Activated gamma-delta T cell treated with anti-CD3 and anti-CD28 coated beads, Interleukin-2, amount 50 U/mL, for 16 hours (primary cell): ENCODE measurements at places on chromosomes 4 and X.

DNA sequence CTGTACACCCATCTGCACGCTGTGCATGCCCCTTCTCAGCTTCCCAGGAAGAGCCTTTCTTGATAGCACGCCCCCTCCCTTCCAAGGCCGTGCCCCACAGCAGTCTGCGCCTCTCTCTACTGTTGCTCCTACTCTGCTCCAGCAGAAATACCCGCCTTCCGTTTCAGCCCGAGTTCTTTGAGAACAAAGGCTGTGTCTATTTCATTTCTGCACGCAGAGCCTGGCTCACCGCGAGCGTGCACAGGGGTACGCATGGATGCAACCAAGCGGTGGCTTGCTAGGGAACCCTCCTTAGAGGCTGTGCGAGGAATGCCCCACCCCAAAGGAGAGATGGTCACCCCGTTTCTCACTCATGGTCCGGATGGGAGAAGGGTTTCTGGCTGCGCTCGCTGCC lies 485 bp downstream of the AADAT start:
- no peak for DNase-seq

GRCh38 chr4:8848507-8849265 lies 23.0 kb downstream of the HMX1 start:
- DNase-seq, result no peak

DNA sequence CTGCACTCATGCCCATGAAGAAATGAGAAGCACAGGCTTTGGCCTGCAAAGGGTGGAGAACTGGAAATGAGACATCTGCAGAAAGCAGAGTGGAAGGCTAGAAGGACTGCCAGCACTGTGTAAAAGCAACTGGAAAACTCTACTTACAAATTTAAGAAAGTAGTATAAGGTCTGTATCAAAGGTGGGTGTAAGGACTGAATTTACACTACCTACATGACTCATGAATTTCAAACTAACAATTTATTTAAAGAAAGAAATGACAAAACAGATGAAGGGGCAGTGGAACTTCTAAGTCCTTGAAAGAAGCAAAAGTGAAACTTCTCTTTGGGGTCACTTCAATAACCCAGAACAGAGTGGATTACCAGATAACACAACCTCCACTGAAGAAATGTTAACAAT lies 71.2 kb downstream of the SLC10A7 start:
- DNase-seq, result no peak

- no peak for DNase-seq
These were observed 23.4 kb upstream of the ACSL1 start for GRCh38 chr4:184849185-184849584.

- DNase-seq, result no peak
These were observed 184.6 kb downstream of the UGT8 start for GRCh38 chr4:114783215-114783595.

DNA sequence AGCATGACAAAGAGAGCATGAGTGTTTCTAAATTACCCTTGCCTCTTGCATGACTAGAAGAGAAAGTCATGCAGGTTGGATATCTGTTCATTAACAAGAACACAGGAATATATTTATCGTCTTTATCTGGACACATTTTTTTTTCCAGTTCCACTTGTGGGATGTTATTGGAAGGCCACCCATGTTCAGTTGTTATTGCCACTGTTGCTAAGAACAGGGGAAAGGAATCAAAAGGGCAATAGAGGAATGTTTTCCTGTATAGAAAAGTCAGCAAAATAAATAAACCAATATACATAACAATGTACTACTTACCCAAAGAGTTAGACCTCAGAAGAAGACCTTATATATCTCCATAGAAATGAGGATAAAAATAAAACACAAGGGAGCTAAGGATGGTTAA lies 270.1 kb downstream of the QDPR start:
- DNase-seq, result no peak

DNA sequence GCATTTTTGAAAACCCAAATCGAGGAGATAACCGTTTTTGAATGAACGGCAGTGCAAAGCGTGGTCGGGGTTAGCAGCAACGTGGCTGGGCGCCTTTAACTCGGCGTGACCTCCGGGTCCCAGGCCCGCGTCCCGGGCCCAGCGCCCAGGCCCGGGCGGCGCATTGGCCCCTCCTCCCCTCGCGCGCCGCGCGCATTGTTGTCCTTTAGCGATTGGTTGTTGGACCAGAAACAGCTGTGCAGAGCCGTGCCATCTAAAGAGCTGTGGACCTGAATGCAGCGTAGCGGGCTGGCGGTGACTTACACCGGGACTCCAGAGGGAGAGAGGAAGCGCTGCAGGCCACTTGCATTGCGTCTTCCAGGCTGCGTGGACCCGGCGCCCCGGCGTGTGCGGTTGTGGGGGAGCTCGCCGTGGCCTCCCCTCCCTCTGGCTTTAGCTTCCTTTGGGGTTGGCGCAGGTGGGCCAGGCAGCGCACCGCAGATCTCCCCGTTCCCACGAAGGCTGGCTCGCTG lies at the start of gene STOX2:
STOX2 (plus strand) TSS at position 227 of the 512 bp plus-strand sequence. CDS start 1,484 bp downstream, outside the sequence.
- no peak for DNase-seq

DNA sequence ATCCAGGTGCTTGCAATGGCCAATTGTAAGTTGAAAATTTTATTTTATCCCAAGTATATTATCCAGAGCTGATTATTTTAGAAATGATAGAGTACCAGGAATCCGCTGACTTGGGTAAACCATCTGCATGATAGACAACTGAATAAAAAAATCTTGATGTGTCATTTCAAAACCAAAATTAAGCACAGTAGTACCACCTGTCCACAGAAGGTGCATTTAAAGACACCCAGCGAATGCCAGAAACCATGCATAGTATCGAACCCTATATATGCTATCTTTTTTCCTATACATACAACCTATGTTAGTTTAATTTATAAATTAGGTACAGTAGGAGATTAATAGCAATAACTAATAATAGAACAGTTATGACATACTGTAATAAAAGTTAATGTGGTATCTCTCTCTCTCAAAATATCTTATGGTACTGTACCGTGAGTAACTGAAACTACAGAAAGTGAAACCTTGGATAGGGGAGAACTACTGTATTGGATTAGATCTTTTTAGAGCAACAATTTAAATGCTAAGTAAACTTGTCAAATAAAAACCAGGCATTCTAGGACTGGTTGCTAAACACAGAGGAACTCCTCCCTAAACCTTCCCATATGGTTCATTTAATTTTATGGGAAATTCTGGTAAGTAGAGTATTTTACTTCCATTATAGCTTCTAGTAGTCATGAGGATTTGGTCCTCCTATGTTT lies 6.2 kb downstream of the NEIL3 start:
- no peak for DNase-seq

GRCh38 chr4:112747036-112747435 lies 110.1 kb downstream of the LARP7 start:
- no peak for DNase-seq
